ENCODE measurements at places on chromosomes 7 and 10.

GRCh38 chr10:121368347-121369025 is 229.8 kb downstream of the FGFR2 start:
- peak; percentile 25 for DNase-seq

- peak; percentile 11 for DNase-seq
These were observed 621.2 kb downstream of the SDK1 start for GRCh38 chr7:3922175-3922635.

DNA sequence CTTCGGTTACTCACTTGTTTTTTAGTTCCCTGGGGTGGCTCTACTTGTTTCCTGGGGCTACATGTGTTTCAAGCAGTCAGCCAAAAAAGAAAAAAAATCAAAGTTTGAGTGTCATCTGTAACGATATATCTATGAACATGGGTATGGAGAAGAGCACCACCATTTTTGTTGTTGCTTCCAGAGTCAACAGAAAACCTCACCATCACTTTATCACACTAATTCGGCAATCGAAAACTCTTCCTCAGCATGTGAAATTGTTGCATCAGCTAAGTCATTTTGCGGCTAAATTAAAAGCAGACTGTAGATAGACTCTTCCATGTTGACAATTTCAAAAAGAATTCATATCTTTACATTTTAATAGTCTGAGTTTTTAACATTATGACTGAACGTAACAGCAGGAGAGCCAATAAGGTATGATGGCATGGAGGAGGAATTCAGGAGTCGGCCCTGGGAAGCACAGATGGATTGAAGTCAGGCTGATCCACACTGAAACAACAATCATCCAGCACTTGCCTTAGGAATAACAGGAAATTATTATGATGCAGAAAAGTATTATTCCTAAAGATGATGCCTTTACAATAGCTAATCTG is 455.7 kb upstream of the KLF6 start:
- no peak for DNase-seq

GRCh38 chr10:21144047-21144446 is 246.9 kb upstream of the NEBL start:
- DNase-seq, result peak; percentile 38

DNA sequence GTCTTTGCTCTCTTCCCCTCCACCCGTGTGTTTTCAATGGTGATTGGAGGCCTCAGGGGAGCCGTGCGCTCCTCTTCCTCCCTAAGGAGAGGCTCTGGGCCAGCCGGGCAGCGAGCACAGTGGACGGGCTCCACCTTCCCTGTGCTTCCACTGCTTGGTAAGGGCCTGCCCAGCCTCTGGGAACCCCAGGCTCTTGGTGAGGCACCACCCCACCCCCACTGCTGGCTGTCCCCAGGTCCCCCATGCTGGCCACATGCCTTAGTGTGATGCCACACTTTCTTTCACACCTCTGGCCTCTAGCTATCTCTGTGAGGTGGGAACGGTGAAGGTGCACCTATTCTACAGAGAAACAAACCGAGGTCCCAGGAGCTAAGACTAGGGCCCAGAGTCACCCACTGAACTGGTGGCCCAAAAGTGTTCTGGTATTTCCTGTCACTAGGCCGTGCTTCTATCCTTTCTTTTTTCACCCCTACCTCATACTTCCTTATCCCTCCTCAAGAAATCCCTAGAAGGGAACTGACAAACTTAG is 53.3 kb downstream of the UNC5B start:
- DNase-seq, result no peak

DNA sequence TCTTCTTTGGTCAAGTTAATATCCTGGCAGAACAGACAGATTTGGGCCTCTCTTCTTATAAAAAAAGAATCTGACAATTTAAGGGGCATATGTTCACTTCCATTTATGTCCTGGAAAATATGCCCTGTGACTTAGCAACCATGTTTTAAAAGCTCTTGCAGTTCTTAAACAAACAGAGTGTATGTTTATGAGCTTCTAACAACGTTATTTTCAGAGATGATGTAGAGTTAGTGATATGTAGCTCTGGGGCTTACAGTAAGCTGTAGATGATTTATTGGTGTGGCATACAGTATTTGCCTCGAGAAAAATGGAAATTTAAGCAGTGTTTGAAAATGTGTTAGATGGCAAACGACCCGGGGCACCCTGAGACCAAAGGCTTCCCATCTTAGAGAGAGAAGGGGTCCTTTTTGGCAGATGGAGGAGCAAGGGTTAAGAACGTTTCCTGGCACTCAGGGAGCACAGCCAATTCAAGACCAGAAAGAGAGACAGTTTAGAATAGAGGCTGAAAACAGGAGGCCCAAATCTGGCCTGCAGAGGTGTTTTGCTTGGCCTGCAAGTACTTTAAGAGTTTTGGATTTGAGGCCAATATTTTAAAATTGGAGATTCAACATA is 397.5 kb downstream of the KCNMA1 start:
- DNase-seq, result no peak

DNA sequence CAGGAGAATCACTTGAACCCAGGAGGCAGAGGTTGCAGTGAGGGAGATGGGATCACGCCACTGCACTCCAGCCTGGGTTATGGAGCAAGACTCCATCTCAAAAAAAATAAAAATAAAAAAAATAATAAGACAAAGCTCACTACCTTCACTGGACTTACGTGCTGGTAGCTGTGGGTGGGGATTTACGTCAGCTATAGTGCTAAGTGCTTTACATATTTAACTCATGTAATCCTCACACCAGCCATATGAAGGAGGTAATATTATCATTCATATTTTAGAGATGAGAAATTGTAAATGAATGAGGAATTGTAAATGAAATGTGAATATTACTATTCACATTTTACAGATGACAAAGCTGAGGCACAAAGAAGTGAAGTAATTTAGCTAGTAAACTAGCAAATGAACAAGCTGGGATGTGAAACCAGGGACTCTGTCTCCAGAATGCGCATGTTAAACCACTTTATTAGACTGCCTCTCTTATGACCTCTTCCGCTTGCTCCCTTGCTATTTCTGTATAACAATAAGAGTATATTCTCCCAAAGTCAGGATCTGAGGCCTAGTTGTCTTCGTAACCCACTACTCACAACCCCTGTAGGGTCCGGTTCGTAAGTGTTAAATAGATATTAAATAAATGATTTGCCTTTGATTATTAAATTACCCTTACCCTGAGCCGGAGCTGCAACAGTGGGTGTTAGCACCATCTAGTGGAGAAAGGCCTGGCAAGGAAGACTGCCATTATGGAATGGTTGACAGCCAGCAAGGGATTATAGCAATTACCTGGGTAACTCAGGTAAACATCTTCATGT is 70.2 kb downstream of the HTR7 start:
- peak; percentile 35 for DNase-seq
